ENCODE measurements at places on chromosomes 4 and X.

GRCh38 chrX:107629540-107629909 lies 1.2 kb downstream of the PRPS1 start:
- DNase-seq = no peak

GRCh38 chrX:22399437-22400192 lies 126.9 kb downstream of the CBLL2 start:
- no peak for DNase-seq

DNA sequence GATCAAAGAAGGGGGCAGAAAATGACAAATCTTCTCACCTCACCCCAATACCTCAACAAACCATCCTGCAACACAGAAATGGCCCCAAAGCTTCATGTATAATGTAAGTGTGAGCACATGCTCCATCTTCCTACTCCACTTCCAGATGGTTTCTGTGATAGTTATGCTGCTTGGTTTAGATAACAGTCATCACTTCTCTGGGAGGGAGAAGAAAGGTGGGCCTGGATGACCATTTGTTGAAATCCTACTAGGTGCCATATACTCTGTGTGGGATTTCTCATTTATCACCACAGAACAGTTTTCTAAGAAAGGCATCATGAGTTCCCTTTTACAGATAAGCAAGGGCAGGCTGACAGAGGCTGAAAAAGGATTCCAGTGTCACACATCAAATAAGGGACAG lies 31.3 kb upstream of the NXF3 start:
- no peak for DNase-seq

DNA sequence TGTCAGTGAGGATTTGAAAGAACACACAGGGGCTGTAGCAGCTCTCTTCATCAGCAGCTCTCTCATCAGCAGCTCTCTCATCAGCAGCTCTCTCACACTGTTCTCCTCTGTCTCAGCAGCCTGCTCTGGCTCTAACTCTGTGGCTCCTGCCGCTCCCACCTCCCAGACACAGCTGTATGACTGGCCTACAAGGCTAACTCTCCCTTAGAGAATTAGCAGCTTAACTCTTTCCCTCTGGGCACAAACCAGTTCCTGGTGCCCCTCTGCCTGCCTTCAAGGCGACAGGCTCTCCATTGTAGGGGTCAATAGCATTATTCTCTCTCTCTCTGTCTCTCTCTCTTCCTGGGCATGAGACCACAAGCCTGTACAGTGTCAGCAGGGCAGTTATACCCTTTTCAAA lies 385.6 kb upstream of the PCDH10 start:
- DNase-seq = no peak

DNA sequence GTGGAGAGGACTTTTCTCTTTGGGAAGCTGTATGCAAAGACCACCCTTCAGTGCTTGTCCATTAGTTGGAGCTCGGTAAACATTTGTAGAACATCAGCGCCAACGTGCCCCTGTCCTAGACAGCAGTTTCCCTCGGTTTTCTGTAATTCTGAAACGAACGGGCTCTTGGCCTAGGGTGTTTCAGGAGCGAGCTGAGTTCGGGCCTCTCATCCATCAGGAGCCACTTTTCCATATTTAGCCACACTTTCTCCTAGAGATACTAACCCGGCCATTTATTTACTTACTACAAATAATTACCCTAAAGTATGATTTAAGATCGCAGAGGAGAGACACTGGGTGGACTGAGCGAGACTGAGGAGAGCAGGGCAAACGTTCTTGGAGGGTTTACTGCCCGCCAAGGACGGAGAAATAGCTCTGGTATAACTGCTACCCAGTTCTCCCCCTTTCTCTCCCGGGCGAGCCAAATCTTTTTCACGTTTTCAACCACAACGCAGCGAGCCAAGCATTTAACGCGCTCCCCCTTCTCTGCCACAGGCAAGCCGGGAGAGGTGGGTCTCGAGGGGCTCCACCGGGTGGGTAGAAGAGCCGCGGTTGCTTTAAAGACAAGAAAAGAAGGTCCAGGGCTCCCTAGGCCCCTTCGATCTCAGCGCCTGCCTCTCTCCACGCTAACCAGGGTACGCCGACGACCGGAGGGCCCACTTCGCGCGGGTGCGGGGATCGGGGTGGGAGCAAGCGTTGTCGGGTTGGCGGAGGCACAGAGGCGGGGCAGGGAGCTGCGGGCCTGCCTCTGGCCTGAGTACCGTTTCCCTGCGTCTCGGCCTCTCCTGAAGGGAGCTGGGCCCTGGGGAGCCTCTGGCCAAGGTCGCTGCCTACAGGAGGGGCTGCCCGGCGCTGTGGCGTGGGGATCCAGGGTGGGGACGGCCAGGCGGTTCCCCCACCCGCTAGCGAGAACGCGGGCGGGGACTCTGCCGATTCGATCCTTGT lies 10.8 kb upstream of the PITX2 start:
- no peak for DNase-seq

DNA sequence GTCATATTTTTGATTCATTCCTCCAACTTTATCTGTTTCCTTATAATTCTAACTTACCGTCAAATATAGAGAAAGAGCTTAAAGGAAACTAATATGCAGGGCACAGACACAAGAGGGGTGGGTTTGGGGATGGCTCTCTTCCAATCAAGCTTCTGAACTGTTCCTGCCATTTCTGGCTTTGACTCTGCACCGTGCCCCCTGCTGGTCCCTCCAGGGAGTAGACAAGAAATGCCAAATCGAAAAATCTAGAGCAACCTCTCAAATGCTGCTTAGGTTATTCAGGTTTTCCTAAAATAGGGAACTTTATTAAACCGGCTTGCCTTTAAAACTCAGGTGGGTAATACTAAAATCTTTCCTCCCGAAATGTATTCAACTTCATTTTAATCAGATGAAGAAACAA lies 39.8 kb upstream of the VCX3A start:
- no peak for DNase-seq

Measured in hematopoietic multipotent progenitor cell treated with erythropoietin and hydrocortisone succinate and interleukin-3 and kit ligand, for 17 days (in vitro differentiated cells).